COLO829 (cell line): ENCODE measurements at places on chromosomes 5 and 9.

GRCh38 chr5:107820429-107820828 is 149.7 kb upstream of the EFNA5 start:
- DNase-seq: no peak

- no peak for DNase-seq
Observed at GRCh38 chr5:132751444-132751843, 4.2 kb downstream of the CCNI2 start.

GRCh38 chr5:107769519-107769918 is 98.8 kb upstream of the EFNA5 start:
- DNase-seq: no peak

DNA sequence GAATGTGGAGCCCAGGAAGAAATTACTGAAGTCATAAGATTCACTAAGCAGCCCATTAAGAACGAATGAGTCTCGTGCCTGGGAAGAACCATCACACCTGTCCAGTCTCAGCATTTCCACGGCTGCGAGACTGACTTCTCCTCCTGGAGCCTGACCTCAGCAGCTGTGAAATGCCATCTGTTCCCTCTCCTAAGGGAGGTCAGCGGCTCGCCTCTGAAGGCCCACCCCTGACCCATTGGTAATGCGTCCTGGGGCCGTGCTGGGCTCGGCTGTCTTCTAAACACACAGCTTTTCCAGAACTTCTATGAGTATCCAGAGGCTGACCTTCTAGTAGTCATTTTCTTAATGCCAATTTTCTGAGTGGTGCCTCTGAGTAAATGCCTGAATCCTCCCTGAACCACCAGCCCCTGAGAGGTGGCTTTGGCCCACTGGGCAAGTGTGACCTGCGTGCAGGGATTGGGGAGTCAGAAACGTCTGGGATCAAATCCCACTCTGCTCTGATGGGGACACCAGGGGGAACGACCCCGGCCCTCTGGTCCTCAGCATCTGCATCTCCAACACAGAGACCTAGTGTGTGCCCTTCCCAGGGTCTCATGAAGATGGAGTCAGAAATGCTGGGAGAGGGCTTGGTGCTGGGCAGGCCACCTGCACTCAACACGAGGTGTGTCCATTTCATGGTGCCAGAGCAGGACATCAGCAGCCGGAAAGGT is 5.7 kb downstream of the SLC6A3 start:
- DNase-seq: no peak
